HFFc6 (cell line): ENCODE measurements at places on chromosomes 13 and 19. TPM values are rescaled to one million over a fixed set of nuclear protein-coding genes. Genes with fewer than 3 reads are reported as not detected.

DNA sequence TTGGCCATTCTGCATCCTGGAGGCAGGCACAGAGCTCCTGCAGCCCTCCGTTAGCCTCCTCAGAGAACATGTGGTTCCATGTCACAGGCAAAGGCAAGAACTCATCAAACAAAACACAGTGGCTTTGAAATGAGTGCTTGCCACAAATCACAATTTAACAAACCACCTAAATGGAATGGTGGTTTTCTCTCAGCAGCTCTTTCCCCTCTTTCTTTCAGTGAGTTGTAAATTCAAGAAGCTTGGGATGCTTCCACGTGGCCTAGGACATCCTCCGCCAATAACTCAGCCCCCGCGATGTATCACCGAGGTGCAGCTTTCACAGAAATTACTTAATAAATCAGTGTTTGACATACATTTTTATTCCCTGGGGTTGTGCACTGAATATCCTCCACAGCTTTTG, 65.4 kb upstream of the RFC3 start:
- H3K27me3 ChIP-seq, result peaks cover 14% of the 10 kb centered on the region
- no peak overlapping the region for H3K4me3 ChIP-seq
- no peak for DNase-seq
- peaks cover 6% of the 10 kb centered on the region; the same call in 1 of the 2 replicates for H3K4me1 ChIP-seq
- no peak overlapping the region for H3K27ac ChIP-seq

GRCh38 chr19:29836409-29836825, 24.6 kb downstream of the CCNE1 start:
- H3K36me3 ChIP-seq, result no peaks in the 10 kb centered on the region
- H3K27ac ChIP-seq, result no peak overlapping the region
- peaks cover 15% of the 10 kb centered on the region for H3K4me1 ChIP-seq
- H3K27me3 ChIP-seq, result peaks cover 18% of the 10 kb centered on the region
- DNase-seq, result no peak

Gene IRGC
- total RNA-seq, result not detected in 3 replicates

Gene C5AR2
- 0.14 TPM in 1 of 3 replicates, not detected in the others for total RNA-seq

GRCh38 chr13:62687732-62688131, 1272.1 kb upstream of the PCDH20 start:
- no peak overlapping the region for H3K4me3 ChIP-seq
- H3K27me3 ChIP-seq, result no peaks in the 10 kb centered on the region
- no peak overlapping the region for H3K27ac ChIP-seq
- H3K4me1 ChIP-seq, result no peaks in the 10 kb centered on the region

DNA sequence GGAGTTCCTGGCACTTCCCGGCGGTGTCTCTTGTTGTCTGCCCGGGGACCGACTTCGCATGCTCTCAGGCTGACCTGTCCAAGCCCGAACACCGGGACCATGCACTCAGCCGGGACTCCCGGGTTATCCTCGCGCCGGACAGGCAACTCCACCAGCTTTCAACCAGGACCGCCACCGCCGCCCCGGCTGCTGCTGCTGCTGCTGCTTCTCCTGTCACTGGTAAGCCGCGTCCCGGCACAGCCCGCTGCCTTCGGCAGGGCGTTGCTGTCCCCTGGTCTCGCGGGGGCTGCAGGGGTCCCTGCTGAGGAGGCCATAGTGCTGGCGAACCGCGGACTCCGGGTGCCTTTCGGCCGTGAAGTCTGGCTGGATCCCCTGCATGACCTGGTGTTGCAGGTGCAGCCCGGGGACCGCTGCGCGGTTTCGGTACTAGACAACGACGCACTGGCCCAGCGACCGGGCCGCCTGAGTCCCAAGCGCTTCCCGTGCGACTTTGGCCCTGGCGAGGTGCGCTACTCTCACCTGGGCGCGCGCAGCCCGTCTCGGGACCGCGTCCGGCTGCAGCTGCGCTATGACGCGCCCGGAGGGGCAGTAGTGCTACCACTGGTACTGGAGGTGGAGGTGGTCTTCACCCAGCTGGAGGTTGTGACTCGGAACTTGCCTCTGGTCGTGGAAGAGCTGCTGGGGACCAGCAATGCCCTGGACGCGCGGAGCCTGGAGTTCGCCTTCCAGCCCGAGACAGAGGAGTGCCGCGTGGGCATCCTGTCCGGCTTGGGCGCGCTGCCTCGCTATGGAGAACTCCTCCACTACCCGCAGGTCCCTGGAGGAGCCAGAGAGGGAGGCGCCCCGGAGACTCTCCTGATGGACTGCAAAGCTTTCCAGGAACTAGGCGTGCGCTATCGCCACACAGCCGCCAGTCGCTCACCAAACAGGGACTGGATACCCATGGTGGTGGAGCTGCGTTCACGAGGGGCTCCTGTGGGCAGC, 661 bp downstream of the FREM2 start:
- H3K4me1 ChIP-seq, result peaks cover 9% of the 10 kb centered on the region; the same call in 1 of the 2 replicates
- DNase-seq, result no peak
- H3K27ac ChIP-seq, result no peak overlapping the region
- peak overlapping the region; percentile 18; the same call in 1 of the 2 replicates for H3K4me3 ChIP-seq

Gene FZR1
- 47.4 to 56.8 TPM (median 55.2 TPM) in 3 replicates for total RNA-seq

DNA sequence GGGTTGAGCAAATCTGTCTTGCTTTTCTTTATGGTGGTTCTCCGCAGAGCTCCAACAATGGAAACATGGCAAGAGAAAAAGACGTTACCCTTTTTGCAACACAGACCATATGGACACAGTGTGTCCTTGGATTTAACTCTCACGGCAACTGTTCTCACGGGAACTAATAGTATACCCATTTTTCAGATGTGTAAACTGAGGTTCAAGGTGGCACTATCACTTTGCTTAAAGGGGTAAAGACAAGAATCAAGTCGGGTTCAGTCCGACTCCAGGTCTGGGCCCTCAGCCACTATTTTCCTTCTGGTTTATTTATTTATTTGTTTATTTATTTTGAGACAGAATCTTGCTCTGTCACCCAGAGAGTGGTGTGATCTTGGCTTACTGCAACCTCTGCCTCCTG, 176.0 kb downstream of the CACNA1A start:
- H3K4me1 ChIP-seq, result no peaks in the 10 kb centered on the region
- H3K27ac ChIP-seq, result no peak overlapping the region
- peaks cover 15% of the 10 kb centered on the region for H3K27me3 ChIP-seq
- DNase-seq, result no peak

GRCh38 chr19:16612636-16613035, 15.4 kb downstream of the MED26 start:
- DNase-seq, result no peak
- no peak overlapping the region for H3K27ac ChIP-seq
- H3K36me3 ChIP-seq, result no peaks in the 10 kb centered on the region
- H3K4me3 ChIP-seq, result no peak overlapping the region
- no peaks in the 10 kb centered on the region; the same call in 1 of the 2 replicates for H3K27me3 ChIP-seq

Gene SLC17A7
- total RNA-seq, result 0.09 to 0.13 TPM in 2 of 3 replicates, not detected in the other

GRCh38 chr19:41265395-41266153, 1.4 kb downstream of the HNRNPUL1 start:
- DNase-seq, result no peak
- peaks cover 25% of the 10 kb centered on the region for H3K36me3 ChIP-seq
- H3K4me3 ChIP-seq, result peak overlapping the region; percentile 94

Gene FTL
- 2,777 to 3,687 TPM (median 3,282 TPM) in 3 replicates for total RNA-seq

DNA sequence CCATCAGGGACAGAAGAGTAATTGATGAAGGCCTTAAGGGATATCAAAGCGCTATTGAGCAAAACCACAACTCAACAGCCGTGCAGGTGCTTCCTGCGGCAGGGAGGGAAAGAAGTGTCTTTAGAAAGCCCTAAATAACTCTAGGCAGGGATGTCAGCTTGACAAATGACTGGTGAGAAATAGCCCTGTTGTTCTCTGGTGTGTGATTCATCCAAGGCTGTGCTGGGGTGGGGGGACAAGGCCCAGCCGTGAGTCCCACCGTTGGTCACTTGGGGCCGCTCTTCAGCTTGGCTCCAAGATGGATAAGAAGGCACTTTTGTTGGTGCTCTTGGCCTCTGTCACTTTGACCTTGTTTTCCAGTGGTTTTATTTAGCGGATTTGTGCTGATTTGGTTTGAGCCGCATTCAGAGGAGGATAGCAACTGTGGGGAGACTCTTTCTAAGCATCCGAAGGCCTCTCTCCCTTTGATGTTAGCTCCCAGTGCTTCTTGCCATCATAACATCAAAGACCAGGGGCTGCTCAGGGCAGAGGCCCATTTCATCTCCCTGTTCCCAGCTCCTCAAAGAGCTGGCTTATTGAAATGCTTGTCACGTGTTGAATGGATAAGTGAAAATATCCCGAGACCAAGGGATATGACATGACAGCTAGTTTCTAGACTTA, 130.3 kb upstream of the SERP2 start:
- DNase-seq, result peak; percentile 3
- peaks cover 5% of the 10 kb centered on the region for H3K27me3 ChIP-seq
- no peak overlapping the region for H3K4me3 ChIP-seq
- no peak overlapping the region for H3K27ac ChIP-seq
- no peaks in the 10 kb centered on the region for H3K36me3 ChIP-seq

Gene FAM83E
- total RNA-seq, result 0.32 to 0.70 TPM (median 0.55 TPM) in 3 replicates

- H3K4me1 ChIP-seq, result no peaks in the 10 kb centered on the region
- no peaks in the 10 kb centered on the region for H3K27me3 ChIP-seq
- DNase-seq, result no peak
- H3K27ac ChIP-seq, result no peak overlapping the region
- peaks cover 19% of the 10 kb centered on the region for H3K36me3 ChIP-seq
- no peak overlapping the region for H3K4me3 ChIP-seq
Measured at GRCh38 chr13:59660582-59660981, 503.1 kb downstream of the DIAPH3 start.

DNA sequence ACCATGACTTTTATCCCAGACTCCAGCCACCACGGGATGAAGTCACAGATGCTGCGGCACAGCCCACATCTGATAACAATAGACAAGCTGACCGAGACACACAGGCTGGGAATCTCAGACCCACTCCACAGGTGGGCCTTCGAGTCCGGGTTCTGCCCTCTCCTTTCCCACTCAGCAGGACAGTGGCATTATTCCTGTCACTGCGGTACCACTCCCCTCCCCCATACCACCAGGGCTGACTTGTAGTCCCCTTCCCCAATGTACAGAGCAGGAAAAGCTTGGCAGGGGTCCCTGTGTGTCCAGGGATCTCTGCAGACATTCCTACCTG, 179 bp upstream of the AMER2 start:
- DNase-seq, result no peak
- H3K4me1 ChIP-seq, result peaks cover 9% of the 10 kb centered on the region
- no peak overlapping the region for H3K27ac ChIP-seq
- H3K4me3 ChIP-seq, result no peak overlapping the region

DNA sequence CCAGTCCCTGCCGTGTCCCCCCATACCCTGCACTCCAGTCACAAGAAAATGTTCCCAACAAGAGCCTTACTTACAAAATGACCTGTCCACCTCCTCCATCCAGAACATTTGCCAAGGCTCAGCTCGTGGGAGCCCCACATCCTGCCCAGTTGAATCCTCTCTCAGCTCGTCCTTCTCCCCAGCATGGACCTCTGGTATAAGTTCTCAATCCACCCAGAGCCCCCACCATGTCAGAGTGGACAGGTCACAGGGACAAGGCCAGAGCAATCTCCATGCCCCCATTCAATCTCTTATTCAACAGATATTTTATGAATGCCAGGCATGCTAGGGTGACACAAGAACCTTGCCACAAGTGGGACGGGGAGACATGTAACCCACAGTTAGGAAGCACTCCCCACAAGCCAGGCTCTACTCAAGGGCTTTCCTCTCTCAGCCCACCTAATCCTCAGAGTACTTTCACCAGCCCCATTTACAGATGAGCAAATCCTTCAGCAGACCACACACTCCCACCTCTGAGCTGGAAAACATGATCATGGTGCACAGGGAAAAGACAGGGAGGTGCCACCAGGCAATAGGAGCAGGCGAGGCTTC, 15.1 kb downstream of the DEDD2 start:
- H3K27ac ChIP-seq, result no peak overlapping the region
- no peak for DNase-seq
- peaks cover 51% of the 10 kb centered on the region for H3K4me1 ChIP-seq
- H3K27me3 ChIP-seq, result peaks cover 5% of the 10 kb centered on the region
- peaks cover 50% of the 10 kb centered on the region for H3K36me3 ChIP-seq

Gene RFXAP
- 3.7 to 4.6 TPM (median 4.0 TPM) in 3 replicates for total RNA-seq

- H3K4me1 ChIP-seq, result no peaks in the 10 kb centered on the region
- no peak overlapping the region; the same call in 1 of the 2 replicates for H3K4me3 ChIP-seq
- DNase-seq, result no peak
- H3K36me3 ChIP-seq, result peaks cover 37% of the 10 kb centered on the region
- no peak overlapping the region for H3K27ac ChIP-seq
Measured at GRCh38 chr13:72751220-72751619, 23.5 kb downstream of the BORA start.

Gene SHC2
- total RNA-seq, result not detected in 3 replicates

- no peak for DNase-seq
- no peaks in the 10 kb centered on the region for H3K4me1 ChIP-seq
- H3K36me3 ChIP-seq, result no peaks in the 10 kb centered on the region
- peaks cover 5% of the 10 kb centered on the region for H3K27me3 ChIP-seq
- no peak overlapping the region for H3K4me3 ChIP-seq
- H3K27ac ChIP-seq, result no peak overlapping the region
Measured at GRCh38 chr19:51086153-51086850, 3.6 kb upstream of the KLK14 start.

- no peaks in the 10 kb centered on the region for H3K4me1 ChIP-seq
- no peaks in the 10 kb centered on the region for H3K27me3 ChIP-seq
- no peak overlapping the region for H3K27ac ChIP-seq
- H3K4me3 ChIP-seq, result no peak overlapping the region
Measured at GRCh38 chr13:104310861-104311260, 1244.6 kb upstream of the SLC10A2 start.

- no peaks in the 10 kb centered on the region; the same call in 1 of the 2 replicates for H3K27me3 ChIP-seq
- peaks cover 5% of the 10 kb centered on the region; the same call in 1 of the 2 replicates for H3K36me3 ChIP-seq
- peaks cover 33% of the 10 kb centered on the region for H3K4me1 ChIP-seq
- no peak overlapping the region for H3K27ac ChIP-seq
- H3K4me3 ChIP-seq, result no peak overlapping the region
Measured at GRCh38 chr13:76934671-76935070, 13.6 kb upstream of the ACOD1 start.

DNA sequence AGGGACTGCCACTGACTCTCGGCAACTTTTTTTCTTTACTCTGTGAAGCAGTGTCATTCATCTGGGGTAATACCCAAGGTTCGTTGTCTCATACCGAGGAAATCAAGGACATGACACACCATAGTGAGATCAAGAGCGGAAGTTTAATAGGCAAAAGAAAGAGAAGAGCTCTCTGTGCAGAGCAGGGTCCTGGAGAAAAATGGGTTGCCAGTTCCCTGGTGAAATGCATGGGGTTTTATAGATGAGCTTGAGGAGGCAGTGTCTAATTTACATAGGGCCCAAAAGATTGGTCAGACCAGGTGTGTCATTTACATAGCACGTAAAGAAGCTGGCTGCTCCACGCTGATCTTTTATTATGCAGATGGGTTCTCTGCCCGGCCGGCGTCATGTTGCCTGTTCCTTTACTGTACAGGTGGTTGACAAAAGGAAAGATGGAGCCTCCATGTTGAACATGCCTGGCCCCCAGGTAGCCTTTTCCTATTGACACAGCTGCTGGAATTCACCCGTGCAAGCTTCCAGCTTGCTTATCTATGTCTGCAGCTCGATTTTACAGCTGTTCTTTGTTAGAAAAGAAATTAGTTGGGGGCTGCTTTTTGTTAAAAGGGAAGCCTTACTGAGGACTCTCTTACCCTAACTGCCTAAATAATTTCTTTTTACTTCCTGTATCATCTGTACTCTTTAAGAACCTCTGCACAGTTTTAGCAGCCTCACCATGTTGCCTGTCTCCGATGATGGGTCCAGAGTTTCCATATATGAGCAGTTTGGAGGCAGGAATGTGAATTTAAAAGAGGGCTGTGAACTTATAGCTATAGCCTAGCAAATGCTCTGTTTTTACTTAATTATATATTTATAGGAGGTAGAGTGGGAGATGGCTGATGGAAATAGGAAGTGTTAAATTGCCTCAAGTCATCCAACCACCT, 98.0 kb upstream of the DIAPH3 start:
- no peak overlapping the region for H3K4me3 ChIP-seq
- H3K27me3 ChIP-seq, result peaks cover 11% of the 10 kb centered on the region
- no peak for DNase-seq
- H3K4me1 ChIP-seq, result no peaks in the 10 kb centered on the region

Gene COX7A1
- 89.4 and 148 TPM in 2 replicates for total RNA-seq

GRCh38 chr13:114067886-114068651, 64.4 kb downstream of the RASA3 start:
- peaks cover 24% of the 10 kb centered on the region for H3K36me3 ChIP-seq
- no peak for DNase-seq
- peak overlapping the region; percentile 85 for H3K4me3 ChIP-seq
- H3K27ac ChIP-seq, result peak overlapping the region; percentile 94
- peaks cover 67% of the 10 kb centered on the region for H3K4me1 ChIP-seq
